Calu3 (cell line): ENCODE measurements at places on chromosomes 1 and 21. TPM values are rescaled to one million over a fixed set of nuclear protein-coding genes. Genes with fewer than 3 reads are reported as not detected.

- DNase-seq = peak; percentile 77
Measured at GRCh38 chr1:152013664-152014237, 20.1 kb upstream of the S100A10 start.

GRCh38 chr1:6923955-6924881 lies 139.0 kb downstream of the CAMTA1 start:
- DNase-seq = no peak

DNA sequence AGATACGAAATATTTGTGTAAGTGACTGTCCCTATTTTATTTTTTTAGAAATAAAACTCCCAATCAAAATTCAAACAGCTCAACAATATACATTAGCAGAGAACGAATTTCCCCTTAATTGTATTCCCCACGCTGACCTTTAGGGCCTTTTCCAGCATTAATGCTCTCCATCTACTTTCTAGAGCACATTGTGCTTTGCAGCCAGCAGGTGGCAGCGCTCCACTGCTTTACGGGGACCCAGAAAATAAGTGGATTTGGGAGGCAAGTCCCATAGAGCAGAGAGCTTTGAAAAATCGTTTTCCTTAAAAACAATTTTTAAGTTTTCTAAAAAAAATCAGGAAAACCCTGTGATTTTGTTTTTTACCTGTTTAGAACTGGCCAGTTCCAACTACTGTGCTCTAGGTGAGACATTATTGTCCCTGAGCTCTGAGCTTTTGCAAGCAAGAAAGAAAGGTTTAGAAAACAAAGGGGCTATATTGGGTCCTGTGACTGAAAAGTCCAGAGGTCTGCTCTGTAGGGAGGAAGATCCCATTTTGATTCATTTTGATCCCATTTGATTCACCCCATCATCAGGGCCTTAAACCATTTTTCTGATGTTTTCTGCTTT lies 144.4 kb upstream of the ZNF644 start:
- peak; percentile 59 for DNase-seq

- no peak for DNase-seq
Measured at GRCh38 chr21:34885125-34885524, 164.0 kb downstream of the RUNX1 start.

DNA sequence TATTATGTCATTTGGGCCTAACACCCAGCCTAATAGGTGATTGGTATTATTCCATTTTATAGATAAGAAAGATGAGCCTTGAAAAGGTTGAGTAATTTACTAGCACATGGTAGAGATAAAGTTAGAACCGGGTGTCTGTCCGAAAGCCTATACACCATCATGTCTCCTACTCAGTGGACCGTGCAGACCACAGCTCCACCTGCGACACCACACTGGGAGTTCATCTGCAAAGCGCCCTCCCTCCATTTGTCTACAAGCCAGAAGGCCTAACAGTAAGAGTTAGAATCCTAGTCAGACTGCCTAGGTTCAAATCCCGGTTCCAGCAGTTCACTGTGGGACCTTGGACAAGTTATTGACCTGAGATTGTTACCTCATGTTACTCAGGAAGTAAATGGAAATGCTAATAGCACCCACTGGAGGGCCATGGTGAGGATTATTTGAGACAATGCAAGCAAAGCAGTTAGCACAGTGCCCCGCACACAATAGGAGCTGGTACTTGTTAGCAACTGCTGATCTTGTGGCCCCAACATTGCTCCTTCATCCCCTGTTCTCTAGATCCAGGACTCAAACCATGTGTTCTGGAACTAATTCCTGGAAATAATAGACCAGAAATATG lies 20.5 kb downstream of the ARMH1 start:
- DNase-seq = no peak

- no peak for DNase-seq
Measured at GRCh38 chr1:159897962-159898361, 2.0 kb downstream of the CFAP45 start.

DNA sequence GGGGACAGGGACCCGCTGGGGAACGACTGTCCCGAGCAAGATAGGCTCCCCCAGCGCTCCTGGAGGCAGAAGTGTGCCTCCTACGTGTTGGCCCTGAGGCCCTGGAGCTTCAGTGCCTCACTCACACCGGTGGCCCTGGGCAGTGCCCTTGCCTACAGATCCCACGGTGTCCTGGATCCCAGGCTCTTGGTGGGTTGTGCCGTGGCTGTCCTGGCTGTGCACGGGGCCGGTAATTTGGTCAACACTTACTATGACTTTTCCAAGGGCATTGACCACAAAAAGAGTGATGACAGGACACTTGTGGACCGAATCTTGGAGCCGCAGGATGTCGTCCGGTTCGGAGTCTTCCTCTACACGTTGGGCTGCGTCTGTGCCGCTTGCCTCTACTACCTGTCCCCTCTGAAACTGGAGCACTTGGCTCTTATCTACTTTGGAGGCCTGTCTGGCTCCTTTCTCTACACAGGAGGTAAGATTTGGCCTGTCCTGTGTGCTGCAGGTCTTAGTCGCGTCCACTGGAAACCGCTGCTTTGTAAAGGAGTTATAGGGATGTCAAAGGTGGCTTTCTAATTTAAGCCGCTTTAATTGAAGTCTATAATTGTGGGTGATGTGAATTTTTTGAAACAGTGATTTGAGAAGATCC lies 717 bp downstream of the UBIAD1 start:
- no peak for DNase-seq

GRCh38 chr1:58094221-58094620 lies 452.3 kb downstream of the OMA1 start:
- peak; percentile 6 for DNase-seq

GRCh38 chr1:90193116-90193515 lies 198.2 kb downstream of the ZNF326 start:
- no peak for DNase-seq

GRCh38 chr1:79364896-79365295 lies 358.4 kb upstream of the ADGRL4 start:
- no peak for DNase-seq

RIPPLY3 gene
- 0.17 and 0.40 TPM in 2 replicates for total RNA-seq

DUSP10 gene
- 55.1 and 58.2 TPM in 2 replicates for total RNA-seq

DIRAS3 gene
- 5.2 and 8.1 TPM in 2 replicates for total RNA-seq
